ENCODE measurements at places on chromosomes 1 and 21.

GRCh38 chr1:25066256-25066655, 136.2 kb upstream of the RUNX3 start:
- DNase-seq = no peak

GRCh38 chr1:183480971-183481441, 8.7 kb downstream of the SMG7 start:
- DNase-seq = no peak

DNA sequence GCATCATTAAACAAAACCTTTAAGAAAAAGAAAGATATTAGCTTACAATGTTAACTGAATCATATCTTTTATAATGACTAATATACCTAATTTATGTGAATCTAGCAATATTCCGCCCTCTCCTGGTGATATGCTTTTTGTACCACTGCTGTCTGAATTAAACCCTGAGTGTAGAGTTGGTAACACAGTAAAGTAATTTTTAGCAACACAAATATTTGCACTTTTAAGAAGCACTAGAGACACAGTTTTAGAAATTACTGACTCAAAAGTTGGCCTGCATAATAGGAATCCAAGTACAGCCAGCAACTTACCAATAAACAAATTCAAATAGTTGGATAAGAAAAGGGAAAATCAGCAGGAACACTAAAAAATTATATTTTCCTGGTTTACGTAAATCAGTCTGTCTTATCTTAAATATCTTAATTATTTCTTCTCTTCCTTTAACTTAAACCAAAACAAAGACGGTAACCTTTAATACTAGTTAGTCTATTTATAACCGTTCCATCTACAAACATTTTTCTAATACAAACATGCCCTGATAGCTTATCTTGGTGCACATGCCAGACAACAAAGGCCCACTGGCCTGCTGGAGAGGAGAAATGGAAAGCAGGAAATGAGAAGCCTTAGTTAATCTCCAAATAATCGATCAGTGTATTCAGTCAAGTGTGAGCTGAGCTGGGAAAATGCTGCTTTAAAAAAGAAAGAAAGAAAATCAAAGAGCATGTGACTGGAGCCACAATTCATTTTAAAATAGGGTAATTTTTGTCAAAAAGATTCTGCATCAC, 246.0 kb downstream of the RERE start:
- DNase-seq = no peak

DNA sequence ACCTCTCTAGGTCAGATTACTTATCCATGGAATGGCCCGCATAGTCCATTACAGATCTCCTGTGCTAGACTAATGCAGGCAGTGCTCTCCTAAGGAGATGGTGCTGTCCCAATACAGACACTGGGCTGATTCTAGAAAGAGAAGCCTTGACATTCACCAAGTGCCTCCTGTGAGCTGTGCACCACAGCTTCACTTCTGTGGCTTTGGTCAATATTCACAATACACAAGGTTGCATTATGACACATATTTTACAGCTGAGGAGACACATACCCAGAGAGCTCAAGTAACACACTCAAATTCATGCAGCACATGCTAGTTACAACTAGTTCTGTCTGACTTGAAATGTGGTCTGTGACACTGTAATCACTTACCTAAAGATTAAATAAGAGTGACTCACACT, 59.4 kb upstream of the LRRC8B start:
- DNase-seq = no peak

DNA sequence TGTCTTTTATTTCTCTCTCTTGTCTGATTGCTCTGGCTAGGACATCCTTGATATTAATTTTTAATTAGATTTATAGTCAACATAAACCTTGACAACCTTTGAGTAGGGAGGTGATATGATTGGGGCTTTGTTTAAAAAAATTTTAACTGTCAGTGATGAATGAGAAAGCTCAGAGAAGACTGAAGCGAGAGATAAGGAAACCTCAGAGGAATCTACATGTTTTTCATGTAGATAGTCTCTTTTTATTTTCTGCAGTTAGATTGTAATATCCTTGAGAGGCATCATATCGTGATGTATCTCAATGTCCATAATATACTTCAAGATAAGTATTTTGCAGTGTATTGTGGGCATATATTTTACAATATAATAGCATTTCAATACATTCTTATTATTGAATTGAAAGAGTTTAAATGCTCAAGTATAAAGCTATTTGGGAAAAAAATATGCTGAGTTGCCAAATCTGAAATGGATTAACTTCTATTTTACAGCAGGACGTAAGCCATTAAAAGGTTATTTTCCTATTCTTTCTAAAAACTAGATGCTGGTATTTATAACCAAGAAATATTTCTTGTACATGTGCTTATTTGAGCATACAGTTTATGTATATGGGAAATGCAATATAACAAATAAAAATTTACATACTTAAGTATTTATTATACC, 802.4 kb upstream of the ADGRL4 start:
- DNase-seq = no peak
